T-helper 2 cell treated with Interferon-gamma antibody and Interleukin-4, amounts not matched to agents 5 μg/mL and 100 μg/mL, for 36 hours (primary cell): ENCODE measurements at places on chromosomes 2 and 18.

- H3K27ac ChIP-seq, result no peak overlapping the region
- no peaks in the 10 kb centered on the region for H3K27me3 ChIP-seq
- H3K36me3 ChIP-seq, result no peaks in the 10 kb centered on the region
- no peak for DNase-seq
- H3K4me1 ChIP-seq, result no peaks in the 10 kb centered on the region
Measured at GRCh38 chr2:21972586-21972985, 848.8 kb downstream of the TDRD15 start.

DNA sequence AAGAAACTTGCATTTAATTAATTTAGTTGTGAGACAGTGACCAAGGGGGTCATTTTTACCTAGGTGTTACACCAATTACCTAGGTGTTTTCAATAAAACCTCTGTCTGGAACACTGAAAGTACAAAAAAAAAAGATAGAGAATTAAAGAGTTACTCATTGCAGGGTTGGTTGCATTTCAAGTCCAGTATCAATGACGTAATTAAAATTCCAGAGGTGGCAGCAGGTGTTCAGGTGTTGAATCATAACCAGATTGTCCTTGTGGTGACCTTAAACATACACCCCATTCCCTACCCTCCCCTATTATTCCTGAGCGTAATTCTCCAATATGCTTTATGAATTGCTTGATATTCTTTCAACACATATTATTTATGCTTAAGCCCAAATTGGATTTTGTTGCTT, 352.0 kb upstream of the SLC8A1 start:
- no peaks in the 10 kb centered on the region for H3K27me3 ChIP-seq
- no peaks in the 10 kb centered on the region for H3K36me3 ChIP-seq
- DNase-seq, result no peak
- H3K4me1 ChIP-seq, result no peaks in the 10 kb centered on the region
- no peak overlapping the region for H3K27ac ChIP-seq

GRCh38 chr2:44747794-44748193, 193.7 kb upstream of the SIX3 start:
- no peaks in the 10 kb centered on the region for H3K36me3 ChIP-seq
- no peak overlapping the region for H3K4me3 ChIP-seq
- DNase-seq, result no peak
- H3K4me1 ChIP-seq, result peaks cover 9% of the 10 kb centered on the region

- no peak for DNase-seq
- H3K27ac ChIP-seq, result no peak overlapping the region
- no peaks in the 10 kb centered on the region for H3K36me3 ChIP-seq
- no peaks in the 10 kb centered on the region for H3K27me3 ChIP-seq
Measured at GRCh38 chr2:106828119-106828518, 57.8 kb downstream of the ST6GAL2 start.

DNA sequence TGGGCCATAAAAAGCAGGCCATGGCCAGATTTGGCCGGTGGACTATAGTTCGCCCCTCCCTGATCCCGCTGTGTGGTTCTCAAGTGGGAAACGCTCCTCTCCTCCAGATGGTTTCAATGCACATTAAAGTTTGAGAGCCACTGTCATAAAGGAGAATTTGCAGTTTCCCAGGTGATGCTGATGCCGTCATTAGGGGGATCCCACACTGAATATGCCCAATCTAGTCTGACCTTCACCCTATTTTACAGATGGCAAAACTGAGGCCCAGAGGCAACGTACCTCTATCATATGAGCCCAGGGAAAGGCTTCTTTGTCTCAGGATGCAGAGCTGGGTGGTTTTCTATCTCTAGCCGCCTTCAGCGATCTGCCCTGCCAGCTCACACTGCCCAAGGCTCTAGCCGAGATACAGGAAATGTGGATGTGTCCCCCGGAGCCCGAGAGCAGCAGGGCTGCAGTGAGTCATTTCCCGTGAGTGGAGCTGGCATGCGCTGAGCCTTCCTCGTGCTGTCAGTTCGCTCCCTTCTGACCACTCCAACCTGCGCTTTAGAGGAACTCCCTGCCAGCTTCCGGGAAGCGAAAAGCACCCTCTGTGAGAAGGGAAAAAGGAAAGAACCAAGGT, 116.2 kb downstream of the SMAD7 start:
- no peaks in the 10 kb centered on the region for H3K36me3 ChIP-seq
- DNase-seq, result peak; percentile 82
- peaks cover 50% of the 10 kb centered on the region for H3K4me1 ChIP-seq
- peak overlapping the region; percentile 90 for H3K4me3 ChIP-seq

GRCh38 chr2:157868993-157869392, 7.1 kb downstream of the ACVR1 start:
- no peak overlapping the region for H3K4me3 ChIP-seq
- no peak for DNase-seq
- no peak overlapping the region for H3K27ac ChIP-seq
- H3K36me3 ChIP-seq, result peaks cover 23% of the 10 kb centered on the region

DNA sequence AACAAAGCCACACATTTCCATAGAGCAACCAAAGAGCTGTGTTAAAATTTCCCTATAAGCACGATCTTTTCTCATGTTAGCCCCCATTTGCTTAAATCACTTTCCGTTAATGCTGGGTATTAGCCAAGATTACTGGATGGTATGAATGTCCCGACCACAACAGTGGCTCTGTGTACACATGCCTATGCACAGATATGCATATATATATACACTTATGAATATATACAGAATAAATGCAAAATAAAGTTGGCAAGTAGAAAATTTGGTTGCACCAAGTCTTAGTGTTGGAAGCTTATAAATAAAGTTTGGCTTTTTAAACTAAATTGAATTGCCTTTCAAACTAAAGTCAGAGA, 265.9 kb upstream of the ETAA1 start:
- no peaks in the 10 kb centered on the region for H3K27me3 ChIP-seq
- no peak for DNase-seq
- no peak overlapping the region for H3K4me3 ChIP-seq
- no peaks in the 10 kb centered on the region for H3K4me1 ChIP-seq

DNA sequence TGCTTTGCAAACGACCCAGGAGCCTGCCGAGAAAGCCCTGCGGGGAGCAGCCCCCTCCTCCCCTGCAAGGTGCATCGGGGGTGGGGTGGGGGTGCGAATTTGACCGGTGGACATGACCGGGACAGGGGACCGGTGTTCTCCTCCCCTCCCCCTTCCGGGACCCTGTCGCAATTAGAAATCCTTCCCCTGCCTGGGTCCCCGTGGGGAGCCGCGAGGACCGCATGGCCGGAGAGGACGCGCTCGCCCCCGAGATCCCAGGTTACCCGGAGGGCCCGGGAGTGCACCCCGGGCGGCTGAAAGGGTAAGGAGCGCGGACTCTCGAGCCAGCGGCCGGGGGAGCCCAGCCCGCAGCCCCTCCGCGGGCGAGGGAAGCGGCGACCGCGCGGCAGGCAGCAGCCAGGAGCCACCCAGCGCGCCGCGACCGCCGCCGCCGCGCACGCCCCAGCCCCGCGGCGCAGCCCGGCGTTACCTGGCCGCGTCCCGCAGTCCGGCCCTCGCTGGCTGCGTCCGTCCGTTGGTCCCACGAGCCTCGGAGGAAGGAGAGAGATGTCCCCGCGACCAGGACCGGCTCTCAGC, 482 bp downstream of the DLGAP1 start:
- peaks cover 25% of the 10 kb centered on the region for H3K27me3 ChIP-seq
- no peak for DNase-seq

- no peak overlapping the region for H3K4me3 ChIP-seq
- DNase-seq, result no peak
- H3K36me3 ChIP-seq, result no peaks in the 10 kb centered on the region
- H3K27ac ChIP-seq, result no peak overlapping the region
- no peaks in the 10 kb centered on the region for H3K27me3 ChIP-seq
Measured at GRCh38 chr18:24616653-24617052, 156.2 kb downstream of the HRH4 start.

GRCh38 chr2:231068525-231069222, 12.0 kb downstream of the PSMD1 start:
- H3K36me3 ChIP-seq, result peaks cover 44% of the 10 kb centered on the region
- peaks cover 24% of the 10 kb centered on the region for H3K4me1 ChIP-seq
- H3K4me3 ChIP-seq, result peak overlapping the region; percentile 10

GRCh38 chr2:71277536-71278103, 50.7 kb upstream of the PAIP2B start:
- no peak overlapping the region for H3K27ac ChIP-seq
- H3K4me1 ChIP-seq, result peaks cover 7% of the 10 kb centered on the region
- no peaks in the 10 kb centered on the region for H3K36me3 ChIP-seq
- H3K27me3 ChIP-seq, result peaks cover 74% of the 10 kb centered on the region

- no peak for DNase-seq
- H3K36me3 ChIP-seq, result no peaks in the 10 kb centered on the region
- H3K27ac ChIP-seq, result no peak overlapping the region
- H3K4me3 ChIP-seq, result no peak overlapping the region
Measured at GRCh38 chr2:21033237-21034155, 10.4 kb downstream of the APOB start.

DNA sequence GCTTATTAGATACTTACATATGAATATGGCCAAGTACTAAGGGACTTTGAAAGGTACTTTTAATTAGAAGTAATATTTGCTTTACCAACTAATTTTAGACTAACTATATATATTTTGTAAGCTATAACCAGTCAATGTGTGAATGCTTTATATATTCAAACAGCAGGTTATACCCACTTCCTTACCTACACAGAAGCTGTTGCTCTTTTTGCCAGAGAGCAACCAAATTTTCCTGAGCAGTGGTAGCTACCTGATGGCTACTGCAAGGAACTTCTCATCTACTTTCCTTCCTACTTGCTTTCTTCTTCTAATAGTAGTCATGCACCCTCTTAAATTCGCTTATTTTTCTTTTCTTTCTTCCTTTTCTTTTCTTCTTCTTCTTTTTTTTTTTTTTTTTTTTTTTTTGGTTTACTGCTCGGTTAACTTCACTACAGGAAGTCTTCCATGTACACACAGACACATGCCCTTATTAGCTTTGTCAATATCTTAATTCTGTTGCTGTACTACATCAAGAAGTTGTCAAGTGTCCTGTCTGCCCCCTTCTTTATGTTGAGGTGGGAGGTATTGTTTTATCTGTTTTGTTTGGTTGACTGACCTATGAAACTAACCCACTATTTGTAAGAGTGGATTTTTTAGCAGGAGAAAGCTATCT, 95.0 kb downstream of the EPC2 start:
- H3K4me3 ChIP-seq, result no peak overlapping the region
- no peaks in the 10 kb centered on the region for H3K27me3 ChIP-seq
- H3K27ac ChIP-seq, result no peak overlapping the region
- DNase-seq, result no peak
- peaks cover 12% of the 10 kb centered on the region for H3K4me1 ChIP-seq

GRCh38 chr2:234491897-234492296, 5.0 kb downstream of the ARL4C start:
- peak overlapping the region; percentile 98 for H3K27ac ChIP-seq
- H3K27me3 ChIP-seq, result peaks cover 3% of the 10 kb centered on the region
- H3K4me1 ChIP-seq, result peaks cover 48% of the 10 kb centered on the region
- H3K4me3 ChIP-seq, result peak overlapping the region; percentile 99

DNA sequence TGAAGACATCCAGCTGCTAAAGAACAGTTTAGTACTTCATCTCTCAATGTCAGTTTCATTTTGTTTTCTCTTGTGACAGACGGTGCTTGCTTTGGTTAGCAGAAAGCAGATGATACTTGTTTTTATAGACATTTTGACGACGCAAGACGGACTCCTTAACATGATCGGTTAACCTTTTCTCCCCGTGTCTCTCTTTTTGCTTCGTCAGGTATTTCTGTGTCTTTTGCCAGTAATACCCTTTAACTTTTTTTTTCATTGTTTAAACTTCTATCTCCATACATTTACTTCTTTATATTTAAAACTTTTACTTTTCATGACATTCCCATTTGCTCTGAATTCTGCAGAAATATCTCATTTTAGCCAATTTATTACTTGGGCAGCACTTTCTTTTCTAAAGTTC, 57.9 kb downstream of the THSD7B start:
- H3K36me3 ChIP-seq, result no peaks in the 10 kb centered on the region
- no peak for DNase-seq
- no peak overlapping the region for H3K27ac ChIP-seq
- H3K27me3 ChIP-seq, result no peaks in the 10 kb centered on the region

GRCh38 chr18:75406491-75407445, 20.7 kb downstream of the SMIM21 start:
- no peaks in the 10 kb centered on the region for H3K36me3 ChIP-seq
- no peaks in the 10 kb centered on the region for H3K4me1 ChIP-seq
- H3K27ac ChIP-seq, result no peak overlapping the region
- H3K27me3 ChIP-seq, result peaks cover 6% of the 10 kb centered on the region
- no peak overlapping the region for H3K4me3 ChIP-seq
